ENCODE measurements at places on chromosomes 2 and 18. TPM values are rescaled to one million over a fixed set of nuclear protein-coding genes. Genes with fewer than 3 reads are reported as not detected.

- DNase-seq: peak; percentile 96
Measured at GRCh38 chr2:151357359-151357758, at the start of gene TNFAIP6. TSS of gene TNFAIP6 (plus strand) at chr2:151357592. CDS start at chr2:151357667, 75 bp downstream.

GRCh38 chr2:130261970-130262760 is 63.9 kb upstream of the TUBA3E start:
- DNase-seq: no peak

- peak; percentile 77 for DNase-seq
Measured at GRCh38 chr2:65366595-65367125, 65.7 kb downstream of the SPRED2 start.

- DNase-seq: peak; percentile 27
Measured at GRCh38 chr2:71796174-71796593, 342.8 kb downstream of the DYSF start.

Gene C2orf81
- 0.30 TPM for total RNA-seq

- no peak for DNase-seq
Measured at GRCh38 chr2:199572571-199572970, 114.8 kb upstream of the SATB2 start.

- DNase-seq: no peak
Measured at GRCh38 chr2:207801259-207801658, 31.6 kb upstream of the FZD5 start.

DNA sequence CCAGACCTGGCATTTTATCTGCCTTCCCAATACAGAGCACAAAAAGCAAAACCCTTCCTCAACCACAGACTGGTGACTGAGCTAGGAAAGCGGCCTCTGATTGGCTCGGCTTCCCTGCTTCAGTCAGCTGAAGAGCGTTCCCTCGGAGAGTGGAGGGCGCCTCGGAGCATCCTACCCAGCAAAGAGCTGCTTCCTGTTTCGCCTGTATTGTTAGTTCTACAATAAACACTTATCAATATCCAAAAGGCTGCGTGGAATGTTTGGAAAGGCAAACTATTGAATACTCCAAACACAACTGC is 125.0 kb downstream of the CACNB4 start:
- peak; percentile 15 for DNase-seq

DNA sequence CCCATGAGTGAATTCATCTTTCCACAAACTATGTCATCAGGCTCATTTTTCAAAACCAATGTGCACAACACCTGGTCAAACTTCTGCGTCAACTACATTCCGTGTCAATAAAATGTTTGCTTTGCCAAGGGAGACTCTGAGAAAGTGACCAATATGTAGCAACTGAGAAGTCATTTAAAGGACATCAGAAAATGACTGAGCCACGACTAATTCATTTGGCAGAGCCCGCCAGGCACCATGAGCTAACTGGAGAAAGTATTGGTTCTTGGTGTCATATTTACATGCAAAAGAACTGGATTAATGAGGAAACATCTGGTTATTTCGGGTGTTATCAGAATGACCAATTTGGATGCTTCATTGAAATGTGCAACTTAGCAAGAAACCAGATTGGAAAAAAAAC is 7.2 kb downstream of the RND3 start:
- DNase-seq: no peak

Gene SLC11A1
- total RNA-seq: 7.9 TPM

Gene FAM117B
- 7.1 TPM for total RNA-seq

Gene TMEM127
- 12.4 TPM for total RNA-seq

GRCh38 chr2:27566628-27567027 is 16.2 kb upstream of the ZNF512 start:
- DNase-seq: no peak

- DNase-seq: no peak
Measured at GRCh38 chr2:49032936-49033335, 121.4 kb downstream of the FSHR start.
